ENCODE measurements at places on chromosomes 1 and 21.

- DNase-seq = no peak
Observed at GRCh38 chr1:152148981-152149380, 10.0 kb downstream of the RPTN start.

DNA sequence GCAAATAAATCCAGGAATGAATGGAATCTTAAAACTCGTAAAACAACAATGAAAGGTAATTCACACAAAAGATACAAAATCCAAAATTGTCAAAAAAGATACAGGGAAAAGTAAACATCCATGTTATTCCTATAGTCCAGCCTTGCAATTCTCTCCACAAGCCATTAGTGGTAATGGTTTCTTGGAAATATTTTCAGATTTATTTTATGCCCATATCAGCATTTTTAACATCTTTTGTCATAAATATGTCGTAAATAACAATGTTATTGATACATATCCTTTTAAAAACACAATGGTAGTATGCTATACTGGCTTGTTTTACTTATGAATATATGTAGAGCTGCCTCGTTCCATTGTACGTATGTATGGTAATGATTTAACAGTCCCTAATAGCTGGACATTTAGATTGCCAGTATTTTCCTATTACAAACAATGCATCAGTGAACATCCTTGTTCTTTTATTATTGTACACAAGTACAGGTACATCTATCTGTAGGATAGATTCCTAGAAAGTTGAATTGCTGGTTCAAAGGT is 30.6 kb downstream of the DNTTIP2 start:
- DNase-seq = no peak

DNA sequence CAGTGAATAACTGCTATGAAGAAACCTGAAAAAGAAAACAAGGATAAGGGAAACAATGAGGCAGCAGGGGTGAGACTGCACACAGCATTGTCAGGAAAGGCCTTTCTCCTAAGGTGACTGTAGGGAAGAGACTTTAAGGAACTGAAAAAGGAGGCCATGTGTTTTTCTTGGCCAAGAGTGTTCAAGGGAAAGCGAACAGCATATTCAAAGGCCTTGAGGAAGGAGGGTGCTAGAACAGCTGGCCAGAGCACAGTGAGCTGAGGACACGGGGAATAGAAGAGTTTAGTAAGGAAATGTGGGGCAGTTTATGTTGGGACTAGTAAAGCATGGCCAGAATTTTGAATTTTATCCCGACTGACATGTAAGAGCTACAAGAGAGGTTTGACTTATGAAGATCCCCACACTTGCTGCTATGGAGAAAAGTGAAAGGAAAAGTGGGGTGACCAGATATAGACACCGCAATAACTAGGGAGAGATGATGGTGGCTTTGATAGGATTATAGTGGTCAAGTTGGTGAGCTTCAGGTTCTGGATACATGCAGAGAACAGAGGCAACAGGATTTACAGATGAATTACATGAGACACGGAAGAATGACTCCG is 1.4 kb downstream of the RWDD2B start:
- DNase-seq = no peak

- DNase-seq = no peak
Observed at GRCh38 chr1:29644812-29645211, 408.5 kb downstream of the PTPRU start.

DNA sequence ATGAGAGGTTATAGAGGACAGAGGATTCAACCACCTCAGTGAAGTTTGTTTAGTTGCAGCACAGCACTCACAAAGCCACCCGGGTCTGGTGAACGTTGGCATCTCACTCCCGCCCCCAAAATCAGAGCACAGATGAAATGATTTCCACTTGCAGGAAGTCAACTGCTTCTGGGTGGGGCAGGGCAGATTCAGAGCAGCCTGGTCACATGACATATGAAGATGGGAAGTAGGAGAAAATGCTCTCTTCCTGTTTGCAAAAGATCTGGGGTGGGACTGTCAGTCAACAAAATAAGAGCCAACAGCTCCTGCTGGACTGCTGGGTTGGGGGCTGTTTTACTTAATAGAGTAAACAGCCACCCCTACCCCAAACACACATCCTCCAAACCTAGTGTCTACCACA is 43.2 kb downstream of the LRRC71 start:
- peak; percentile 76 for DNase-seq

GRCh38 chr21:42695697-42696380 is 42.4 kb downstream of the PDE9A start:
- no peak for DNase-seq

DNA sequence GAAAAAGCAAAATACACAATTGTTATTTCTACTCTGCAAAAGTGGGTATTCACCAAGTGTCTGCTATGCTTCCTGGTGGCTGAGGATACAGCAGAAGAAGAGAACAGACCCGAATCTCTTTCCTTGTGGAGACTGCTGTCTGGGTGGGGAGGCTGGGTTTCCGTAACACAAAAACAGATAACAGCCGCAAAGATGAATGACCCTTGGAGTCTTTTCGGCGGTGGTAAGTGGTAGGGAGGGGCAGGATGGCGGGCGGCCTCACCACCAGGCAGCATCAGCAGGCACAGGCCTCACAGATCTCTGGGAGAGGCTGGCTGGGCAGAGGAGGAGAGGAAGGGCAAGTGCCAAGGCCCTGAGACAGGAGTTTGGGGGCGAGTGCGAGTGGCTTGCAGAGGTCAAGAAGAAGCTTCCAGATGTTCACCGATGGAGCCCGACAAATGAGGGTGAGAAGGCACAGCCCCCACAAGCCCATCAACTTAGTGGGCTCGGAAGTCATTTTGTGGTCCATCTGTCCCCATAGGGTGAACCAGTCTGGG is 164.2 kb downstream of the RHOU start:
- no peak for DNase-seq

DNA sequence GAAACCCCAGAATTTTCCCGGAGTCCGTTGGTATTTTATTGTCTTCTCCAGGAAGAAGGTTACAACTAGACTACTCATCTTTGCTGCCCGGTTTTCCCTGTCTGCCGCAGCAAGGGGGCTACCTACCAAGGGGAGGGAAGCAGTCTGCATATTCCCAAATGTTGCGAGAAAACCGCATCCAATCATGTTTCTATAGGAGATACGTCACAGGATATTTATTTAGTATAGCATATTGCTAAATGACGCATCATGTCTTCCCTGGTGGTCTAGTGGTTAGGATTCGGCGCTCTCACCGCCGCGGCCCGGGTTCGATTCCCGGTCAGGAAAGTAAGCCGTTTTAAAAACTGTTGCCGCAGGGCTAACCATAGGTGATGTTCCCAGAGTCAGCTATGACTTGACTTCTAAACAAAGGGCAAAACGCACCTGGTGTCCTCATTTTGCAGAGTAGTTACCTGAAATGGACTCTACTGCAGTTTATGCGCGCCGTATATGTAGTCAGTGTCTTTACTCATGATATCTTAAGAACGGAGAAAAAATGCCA is 15.2 kb upstream of the ZNF692 start:
- peak; percentile 78 for DNase-seq

DNA sequence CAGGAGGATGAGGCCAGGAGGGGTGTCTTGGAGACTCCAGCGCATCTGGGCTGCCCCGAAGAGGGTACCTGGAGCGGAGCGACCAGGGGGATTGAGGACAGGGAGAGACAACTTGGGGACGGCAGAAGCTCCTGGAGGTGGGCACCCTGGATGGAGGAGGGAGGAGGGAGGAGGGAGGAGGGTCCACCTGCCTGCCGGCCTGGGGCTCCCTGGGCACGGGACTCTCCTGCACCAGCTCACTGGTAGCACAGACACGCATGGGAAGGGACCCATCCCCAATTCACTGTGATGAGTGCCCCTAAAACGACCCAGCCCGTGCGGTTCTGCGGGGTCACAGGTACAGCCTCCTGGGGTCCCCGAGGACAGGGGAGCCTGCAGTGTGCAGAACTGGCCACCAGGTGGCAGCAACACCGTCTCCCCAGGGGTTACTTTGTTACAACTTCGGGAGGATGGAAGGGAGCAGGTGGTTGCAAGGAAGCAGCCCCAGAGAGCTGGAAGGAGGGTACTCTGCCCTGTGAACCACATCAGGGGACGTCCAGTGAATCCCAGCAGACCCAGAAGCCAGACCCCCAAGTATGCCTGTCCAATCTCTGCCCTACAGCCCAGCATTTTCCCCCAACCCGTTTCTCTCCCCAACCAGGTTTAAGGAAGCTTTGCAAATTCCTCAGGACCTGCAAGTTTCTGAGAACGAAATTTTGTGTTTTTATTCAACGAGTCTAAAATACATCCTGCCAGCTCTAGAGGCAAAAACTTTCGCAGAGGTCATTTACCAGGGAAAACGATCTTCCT is 482.4 kb downstream of the NPHP4 start:
- peak; percentile 68 for DNase-seq

DNA sequence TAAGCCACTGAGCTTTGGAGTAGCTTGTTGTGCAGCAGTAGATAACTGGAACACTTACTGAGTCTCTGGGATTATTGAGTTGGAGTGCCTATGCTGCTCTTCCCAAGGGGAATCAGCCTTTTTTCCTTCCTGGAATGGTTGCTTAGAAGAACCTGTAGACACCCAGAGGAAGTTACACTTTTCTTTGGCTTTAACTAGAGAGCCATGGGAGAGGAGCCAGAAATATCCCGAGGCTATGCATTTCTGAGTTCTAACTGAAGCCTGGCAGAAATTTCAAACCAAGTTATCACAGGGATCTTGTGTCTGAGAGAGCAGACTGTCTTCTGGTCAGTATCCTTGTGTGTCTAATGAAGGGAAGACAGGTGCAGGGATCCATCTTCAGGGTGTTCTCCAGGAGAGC is 28.3 kb downstream of the LAMC1 start:
- no peak for DNase-seq

- DNase-seq = peak; percentile 10
Observed at GRCh38 chr1:67850151-67850551, 16.9 kb upstream of the GNG12 start.

- DNase-seq = no peak
Observed at GRCh38 chr1:18360251-18360650, 120.5 kb upstream of the KLHDC7A start.

DNA sequence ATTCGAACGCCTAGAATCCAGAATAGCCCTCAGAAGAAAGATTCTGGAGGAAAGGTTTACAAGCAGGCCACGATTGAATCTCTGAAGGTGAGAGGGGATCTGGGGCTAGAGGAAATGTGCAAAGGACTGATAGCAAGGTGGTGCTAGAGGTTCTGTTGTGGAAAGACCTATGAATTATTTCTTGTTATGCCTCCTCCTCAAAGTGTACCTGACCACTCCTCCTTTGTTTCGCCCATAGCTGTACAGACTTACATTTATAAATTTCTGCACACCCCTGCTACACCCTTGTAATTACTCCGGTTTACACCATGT is 986 bp downstream of the TCEANC2 start:
- no peak for DNase-seq

DNA sequence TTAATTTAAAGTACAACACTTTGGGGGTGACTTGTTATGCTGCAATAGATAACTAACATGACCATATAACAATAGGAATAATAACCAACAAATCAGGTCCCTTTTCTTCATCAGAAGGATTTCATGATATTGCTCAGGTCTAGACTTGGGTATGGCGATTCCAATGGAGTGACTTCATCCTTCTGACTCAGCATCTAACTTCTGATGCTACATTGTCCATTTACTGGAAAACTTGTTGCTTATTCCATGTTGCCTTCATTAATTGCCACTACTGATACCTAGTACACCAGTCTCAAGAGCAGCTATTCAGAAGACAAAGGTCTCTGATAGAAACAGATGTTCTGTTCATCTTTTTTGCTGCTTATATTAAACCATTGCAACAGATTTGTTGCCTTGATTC is 324.3 kb downstream of the TGFB2 start:
- no peak for DNase-seq

DNA sequence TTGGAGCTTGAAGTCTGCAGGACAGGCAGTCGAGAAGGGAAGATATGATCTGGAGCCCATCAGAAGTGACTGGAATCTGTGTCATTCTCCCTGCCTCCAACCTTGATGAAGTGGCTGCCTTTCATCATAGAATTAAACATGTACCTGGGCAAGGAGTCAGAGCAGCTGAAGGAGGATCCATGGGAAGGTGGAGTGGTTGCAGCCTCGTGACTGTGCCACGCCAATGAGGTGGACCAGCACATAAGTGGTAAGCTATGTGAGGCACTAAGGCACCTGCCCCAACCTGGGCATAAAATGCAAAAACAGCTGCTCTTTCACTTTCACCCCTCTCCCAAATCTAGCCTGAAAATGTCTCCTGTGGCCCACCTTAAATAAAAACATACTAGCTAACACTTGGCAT is 7.3 kb downstream of the SLC22A15 start:
- no peak for DNase-seq
